Left forelimb (tissue), 1 donor: ENCODE measurements at places on chromosomes 2 and 18.
A peak's percentile ranks its signal among the peaks of the same experiment; 100 is the strongest.

GRCh38 chr18:7329016-7329415 is 98.1 kb downstream of the LRRC30 start:
- no peak for DNase-seq

GRCh38 chr2:1849450-1849849 is 105.1 kb upstream of the PXDN start:
- DNase-seq: no peak

- peak; percentile 64 for DNase-seq
Observed at GRCh38 chr2:237486819-237487448, at the start of gene MLPH. TSS of gene MLPH (plus strand) at chr2:237487251. CDS start at chr2:237493427, 6,176 bp downstream.

DNA sequence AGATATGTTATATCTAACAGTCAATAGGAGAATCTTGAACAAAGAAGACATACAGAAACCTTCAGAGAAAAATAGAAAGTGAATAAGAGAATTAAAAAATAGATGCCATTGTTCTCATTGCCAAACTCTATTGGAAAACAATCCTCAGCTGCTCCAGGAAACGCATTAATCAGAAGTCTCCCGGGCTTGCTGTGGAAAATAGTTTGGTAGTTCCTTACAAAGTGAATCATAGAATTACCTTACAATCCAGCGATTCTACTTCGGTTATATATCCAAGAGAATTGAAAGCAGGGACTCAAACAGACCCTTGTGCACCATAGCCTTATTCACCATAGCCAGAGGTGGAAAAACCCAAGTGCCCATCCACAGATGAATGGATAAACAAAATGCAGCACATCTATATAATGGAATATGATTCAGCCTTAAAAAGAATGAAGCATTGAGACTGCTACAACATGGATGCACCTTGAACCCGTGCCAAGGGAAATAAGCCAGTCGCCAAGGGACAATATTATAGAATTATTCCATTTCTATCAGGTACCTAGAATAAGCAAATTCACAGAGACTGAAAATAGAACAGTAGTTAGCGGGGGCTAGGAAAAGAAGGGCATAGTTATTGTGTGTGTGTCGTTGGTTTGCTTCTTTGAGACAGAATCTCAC is 21.9 kb upstream of the CHRNA1 start:
- no peak for DNase-seq

- no peak for DNase-seq
Observed at GRCh38 chr2:86305915-86306254, 31.5 kb downstream of the REEP1 start.

- DNase-seq: no peak
Observed at GRCh38 chr2:98277162-98277859, 68.9 kb upstream of the CNGA3 start.

GRCh38 chr2:98009887-98010760 is 14.4 kb upstream of the TMEM131 start:
- DNase-seq: no peak

- DNase-seq: no peak
Observed at GRCh38 chr18:77107292-77107691, 25.3 kb downstream of the MBP start.

GRCh38 chr2:134718023-134718816 is 580 bp downstream of the TMEM163 start:
- no peak for DNase-seq

DNA sequence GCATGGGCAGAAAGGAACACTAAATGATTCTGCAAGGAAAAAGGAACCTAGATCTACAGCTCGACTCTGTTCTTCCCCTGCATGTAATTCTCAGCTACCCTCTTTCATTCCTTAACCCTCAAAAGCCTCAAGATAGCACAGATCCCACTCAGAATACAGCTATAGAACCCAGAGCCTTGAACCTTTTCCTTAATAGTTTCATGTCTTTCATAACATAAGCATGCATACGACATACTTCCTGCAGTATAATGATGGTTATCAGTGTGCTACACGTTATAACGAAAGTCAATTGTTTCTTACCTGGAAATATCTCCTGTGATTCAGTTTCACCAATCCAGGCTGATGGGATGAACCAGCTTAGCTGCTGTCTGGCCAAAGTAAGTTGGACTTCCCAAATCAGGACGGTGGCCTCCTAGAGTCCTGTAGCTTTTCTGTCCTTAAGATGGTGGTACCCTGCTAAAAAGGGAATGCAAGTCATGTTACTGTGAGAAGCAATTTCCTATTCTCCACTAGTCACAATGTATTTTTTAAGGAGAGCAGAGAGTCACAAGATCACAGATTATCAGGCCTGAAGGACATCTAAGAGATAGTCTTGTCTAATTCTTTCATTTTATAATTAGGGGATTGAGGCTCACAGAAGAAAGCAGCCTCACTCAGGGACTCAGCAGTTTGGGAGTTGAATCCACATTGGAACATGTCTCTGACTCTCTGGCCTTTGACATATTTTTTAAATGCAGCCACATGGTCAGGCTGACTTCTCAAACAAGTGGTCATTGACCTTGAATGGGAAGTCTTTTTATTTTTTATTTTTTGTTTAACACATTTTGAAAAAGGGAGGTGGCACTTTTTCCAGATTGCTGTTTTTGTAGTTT is 41.8 kb downstream of the CYRIA start:
- no peak for DNase-seq

GRCh38 chr2:213015387-213016165 is 135.8 kb downstream of the IKZF2 start:
- DNase-seq: no peak

GRCh38 chr2:179455824-179456223 is 191.2 kb upstream of the SESTD1 start:
- no peak for DNase-seq

DNA sequence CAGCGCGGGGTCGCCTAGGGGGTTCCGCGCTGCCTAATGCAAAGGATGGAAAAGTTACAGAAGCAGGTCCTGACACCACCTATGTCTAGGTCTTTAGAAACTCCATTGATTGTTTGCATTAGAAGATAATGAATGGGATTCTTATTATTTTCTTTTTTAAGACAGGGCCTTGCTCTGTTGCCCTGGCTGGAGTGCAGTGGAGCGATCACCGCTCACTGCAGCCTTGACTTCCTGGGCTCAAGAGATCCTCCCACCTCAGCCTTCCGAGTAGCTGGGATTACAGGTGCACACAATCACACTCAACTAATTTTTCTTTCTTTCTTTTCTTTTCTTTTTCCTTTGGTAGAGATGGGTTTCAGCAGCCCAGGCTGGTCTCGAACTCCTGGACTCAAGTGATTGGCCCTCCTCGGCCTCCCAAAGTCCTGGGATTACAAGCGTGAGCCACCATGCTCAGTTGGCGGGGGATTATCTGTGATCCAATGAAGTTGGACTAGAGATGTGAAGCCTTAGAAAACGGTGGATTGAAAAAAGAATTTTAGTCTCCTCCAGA is 761 bp upstream of the IDH1 start:
- no peak for DNase-seq

DNA sequence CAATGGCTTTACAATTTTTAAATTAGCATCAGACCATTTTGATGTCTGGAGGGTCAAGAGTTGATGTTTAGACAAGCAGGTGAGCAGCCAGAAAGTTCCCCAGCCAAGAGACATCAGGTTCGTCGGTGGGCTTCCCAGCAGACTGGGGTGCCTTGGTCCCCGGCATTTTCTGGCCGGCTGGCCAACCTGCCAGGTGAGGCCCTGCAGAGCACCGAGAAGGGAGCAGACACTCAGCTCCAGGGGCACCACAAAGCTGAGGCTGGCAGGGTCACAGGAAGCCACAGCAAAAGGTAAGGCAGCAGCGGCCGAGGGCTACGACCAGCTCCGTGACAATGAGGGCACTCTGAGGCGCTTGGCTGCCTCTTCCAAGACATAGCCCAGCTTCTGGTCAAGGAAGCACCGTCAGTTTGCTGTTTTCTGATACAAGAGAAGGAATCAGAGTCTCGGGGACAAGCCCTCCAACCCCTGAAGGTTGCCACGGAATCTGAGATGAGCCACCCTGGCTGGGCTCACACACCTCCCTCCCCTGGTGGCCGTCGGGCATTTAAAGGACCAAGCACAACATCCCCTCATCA is 229.0 kb downstream of the MGAT5 start:
- DNase-seq: no peak

DNA sequence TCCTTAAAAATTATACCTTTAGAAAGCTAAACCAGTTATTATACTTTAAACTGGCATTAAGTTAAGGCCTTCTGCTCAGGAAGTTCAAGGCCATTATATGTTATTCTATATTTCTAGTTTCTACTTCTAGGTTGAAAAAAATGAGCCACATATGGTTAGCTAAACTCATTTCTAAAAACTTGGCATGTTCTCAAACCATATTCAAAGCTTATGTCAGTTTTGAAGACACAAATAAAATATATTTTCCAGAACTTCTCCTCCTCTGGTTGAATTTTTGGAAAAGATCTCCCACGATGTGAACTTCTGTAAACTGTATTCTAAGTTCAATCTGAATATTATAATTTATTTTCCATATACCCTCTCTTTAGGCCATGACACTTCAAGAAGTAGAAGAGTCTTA is 103.5 kb downstream of the NYAP2 start:
- no peak for DNase-seq

- peak; percentile 72 for DNase-seq
Observed at GRCh38 chr2:65431421-65432226, 775 bp downstream of the SPRED2 start.

DNA sequence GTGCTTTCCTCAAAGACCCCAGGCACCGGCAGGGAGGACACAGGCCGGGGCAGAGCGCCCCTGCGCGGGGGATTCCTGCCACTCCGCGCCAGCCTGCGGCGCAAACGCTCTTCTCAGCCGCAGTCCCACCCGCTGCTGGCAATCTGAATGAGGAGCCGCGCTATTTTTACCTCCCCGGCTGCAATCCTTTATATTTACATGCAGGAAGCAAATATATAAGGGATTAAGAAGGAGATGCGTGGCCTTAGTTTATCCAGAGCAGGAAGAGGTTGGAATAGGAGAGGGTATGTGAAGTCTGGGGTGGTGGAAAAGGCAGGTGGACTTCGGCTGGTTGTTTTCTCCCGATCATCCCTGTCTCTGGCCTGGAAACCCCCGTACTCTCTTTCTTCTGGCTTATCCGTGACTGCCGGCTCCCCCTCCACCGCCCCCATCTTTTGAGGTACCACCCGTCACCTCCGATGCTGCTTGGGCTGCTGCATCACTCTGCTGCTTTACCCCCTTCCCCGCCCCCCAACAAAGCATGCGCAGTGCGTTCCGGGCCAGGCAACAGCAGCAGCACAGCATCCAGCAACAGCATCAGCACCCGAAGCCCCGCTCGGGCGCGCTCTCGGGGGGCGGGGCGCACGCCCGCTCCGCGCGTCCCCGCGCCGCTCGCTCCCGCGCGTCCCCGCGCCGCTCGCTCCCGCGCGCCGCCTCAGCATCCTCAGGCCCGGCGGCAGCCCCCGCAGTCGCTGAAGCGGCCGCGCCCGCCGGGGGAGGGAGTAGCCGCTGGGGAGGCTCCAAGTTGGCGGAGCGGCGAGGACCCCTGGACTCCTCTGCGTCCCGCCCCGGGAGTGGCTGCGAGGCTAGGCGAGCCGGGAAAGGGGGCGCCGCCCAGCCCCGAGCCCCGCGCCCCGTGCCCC is at the start of gene ADAM23:
Gene ADAM23, plus strand, starts transcription at position 700 of the 902 bp plus-strand sequence. CDS start 335 bp downstream, outside the sequence.
- peak; percentile 84 for DNase-seq

DNA sequence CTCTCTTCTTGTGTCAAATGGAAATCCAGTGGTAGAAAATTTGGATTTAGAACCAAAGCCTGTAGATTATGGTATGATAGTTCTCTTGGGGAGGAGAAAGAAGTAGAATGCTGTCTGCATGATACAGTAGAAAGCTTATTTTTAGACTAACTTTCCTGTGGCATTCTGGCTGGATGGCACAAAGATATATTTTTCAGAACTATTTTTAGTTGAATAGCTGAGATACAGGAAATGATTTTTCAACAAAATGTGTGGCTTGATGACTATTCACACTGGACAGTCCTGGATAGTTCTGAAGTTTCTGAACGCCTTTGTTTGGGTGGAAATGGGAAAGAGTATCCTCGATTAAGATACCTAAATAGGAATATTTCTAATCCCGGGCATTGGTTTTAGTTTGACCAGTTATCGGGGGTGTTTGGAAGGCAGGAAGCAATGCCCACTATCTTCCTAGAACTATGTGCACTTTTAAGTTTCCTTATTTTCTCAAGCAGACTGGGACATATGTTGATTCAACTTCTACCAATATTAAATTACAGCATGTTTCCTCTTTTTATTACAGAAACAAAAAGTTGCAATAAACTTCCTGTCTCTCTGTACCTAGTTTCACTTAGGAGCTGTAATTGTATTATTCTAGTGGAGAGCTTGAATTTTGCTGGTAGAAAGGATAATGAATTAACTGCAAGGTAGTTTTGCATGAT is 32.1 kb downstream of the GDF7 start:
- DNase-seq: no peak

DNA sequence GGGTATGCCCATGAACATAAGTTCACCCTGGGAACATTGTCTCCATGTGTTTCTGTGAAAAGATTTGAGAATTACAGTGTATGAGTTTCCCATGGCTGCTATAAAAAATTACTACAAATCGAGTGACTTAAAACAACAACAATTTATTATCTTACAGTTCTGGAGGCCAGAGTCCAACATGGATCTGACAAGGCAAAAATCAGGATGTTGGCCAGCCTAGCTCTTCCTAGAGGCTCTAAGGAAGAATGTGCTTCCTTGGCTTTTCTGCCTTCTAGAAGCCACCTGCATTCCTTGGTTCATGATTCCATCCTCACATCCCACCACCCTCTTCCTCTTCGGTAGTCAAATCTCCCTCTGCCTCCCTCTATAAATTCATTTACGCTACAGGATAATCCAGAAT is 38.6 kb downstream of the FAM124B start:
- no peak for DNase-seq

- DNase-seq: no peak
Observed at GRCh38 chr2:149100739-149101699, 62.5 kb downstream of the LYPD6B start.

GRCh38 chr2:216984937-216985336 is 125.1 kb upstream of the TNP1 start:
- no peak for DNase-seq

DNA sequence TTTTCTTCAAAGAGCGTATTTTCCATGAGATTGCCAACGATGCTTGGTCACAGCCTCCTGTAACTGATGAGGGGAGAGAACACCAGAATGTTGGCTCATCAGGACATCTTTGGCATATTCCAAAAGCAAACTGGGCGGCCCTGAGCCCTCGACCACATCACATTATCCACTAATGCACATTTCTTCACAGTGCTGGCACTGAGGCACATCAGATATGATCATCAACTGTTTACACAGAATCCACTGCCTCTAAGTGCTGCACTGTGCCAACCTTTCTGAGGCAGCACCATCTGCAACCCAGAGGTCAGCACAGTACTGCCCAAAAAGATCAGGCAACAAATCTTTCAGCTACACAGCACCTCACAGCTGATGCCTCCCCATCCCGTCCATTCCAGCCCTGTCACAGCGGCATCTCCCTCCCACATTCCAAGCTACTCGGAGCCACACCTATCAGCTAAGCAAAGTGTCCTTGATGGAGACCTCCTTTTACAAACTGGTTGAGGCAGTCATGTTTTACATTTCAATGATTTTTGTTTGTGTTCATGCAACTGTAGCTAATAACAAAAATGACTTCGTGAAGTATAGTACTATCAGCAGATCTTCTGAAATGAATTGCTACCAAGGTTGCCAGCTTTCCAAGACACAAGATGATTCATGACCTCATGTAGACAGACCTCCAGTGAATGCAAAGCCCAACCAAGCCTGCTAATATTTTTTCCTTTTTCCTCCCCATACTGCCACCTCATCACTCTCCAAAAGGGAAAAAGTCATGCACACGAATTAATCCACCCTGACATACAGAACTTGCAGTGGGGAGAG is 32.3 kb downstream of the MYO5B start:
- DNase-seq: no peak
